ENCODE measurements at places on chromosomes 16 and 17.

DNA sequence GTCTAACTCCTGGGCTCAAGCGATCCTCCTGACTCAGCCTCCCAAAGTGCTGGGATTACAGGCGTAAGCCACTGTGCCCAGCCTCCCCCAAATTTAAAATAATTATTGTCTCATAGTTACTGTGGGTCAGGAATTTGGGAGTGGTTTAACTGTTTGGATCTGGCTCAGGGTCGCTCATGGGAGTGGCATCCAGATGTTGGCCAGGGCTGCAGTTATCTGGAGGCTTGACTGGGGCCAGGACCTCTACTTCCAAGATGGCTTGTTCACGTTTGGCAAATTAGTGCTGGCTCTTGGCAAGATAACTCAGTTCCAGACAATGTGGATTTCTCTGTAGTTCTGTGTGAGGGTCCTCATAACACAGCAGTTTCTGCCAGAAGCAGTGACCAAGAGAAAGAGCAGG, 8.0 kb downstream of the TEN1 start:
- no peak for DNase-seq

DNA sequence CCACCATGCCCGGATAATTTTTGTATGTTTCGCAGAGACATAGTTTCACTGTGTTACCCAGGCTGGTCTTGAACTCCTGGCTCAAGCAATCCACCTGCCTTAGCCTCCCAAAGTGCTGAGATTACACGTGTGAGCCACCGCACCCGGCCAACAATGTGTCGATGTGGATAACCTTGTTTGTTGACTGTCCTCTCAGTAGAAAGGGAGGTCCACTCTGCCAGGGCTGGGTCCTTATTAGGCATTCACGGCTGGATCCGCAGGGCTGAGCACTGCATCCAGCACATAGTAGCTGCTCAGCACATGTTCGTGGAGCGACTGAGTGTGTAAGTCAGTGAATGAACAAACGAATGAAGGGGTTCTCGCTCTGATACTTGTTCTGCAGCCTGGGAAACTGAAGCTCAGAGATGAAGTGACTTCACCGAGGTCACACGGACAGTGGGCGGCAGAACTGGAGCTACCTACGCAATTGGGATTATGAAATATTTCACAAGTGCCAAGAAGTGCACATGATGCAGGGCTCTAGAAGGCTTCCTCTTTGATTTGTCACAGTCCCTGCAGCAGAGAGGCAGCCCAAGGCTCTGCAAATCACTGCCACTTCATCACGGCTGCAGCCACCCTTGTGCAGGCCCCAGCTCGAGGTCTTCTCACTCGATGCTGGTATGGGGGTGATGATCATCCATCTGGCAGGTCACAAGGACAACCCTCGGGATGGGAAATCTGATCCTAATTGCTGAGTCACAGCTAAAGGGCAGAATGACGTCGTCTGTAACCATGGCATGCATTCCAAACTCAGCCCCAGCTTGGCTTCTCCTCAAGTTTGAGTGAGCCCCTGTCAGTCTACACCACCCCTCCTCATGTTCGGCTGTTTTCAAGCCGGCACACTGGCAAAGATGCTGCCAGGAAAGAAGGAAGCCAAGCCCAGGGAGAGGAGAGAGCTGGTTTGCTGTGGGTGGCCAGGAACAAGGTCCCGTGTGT, 28.0 kb upstream of the SNN start:
- peak; percentile 79 for DNase-seq

DNA sequence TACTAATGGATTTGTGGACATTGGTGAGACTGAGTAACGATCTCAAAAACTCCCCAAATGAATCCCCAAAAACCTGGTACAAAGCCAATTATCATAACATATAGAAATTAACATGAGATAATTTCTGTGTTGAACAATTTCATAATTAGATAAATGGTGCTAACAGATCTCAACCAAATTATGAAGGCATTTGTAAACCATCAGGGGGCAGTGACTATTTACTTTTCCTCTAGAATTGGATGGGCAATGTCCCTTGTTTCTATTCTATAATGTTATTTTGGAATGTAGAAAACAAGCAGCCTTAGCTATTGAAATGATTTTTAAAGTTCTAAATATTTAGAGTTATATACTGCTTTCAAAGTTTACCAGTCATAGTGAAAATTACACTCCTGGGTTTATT, 57.8 kb downstream of the MYH10 start:
- DNase-seq: no peak

DNA sequence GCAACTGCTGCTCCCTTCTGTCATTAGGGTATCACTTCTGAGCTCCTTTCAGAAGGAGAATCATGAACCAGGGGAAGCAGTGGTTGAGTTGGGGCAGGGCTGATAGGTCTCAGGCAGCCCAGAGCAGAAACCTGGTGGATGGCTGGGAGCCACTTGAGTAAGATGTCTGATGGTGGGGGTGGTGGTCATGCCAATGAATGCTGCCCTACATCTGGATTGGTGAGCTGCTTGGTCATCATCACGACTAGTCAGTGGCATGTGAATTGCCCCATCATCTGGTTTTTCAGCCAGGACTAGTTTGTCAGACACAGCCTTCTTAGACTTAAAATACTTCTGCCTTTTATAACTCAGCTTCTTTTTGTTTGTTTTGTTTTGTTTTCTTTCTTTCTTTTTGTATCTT, 2.6 kb downstream of the GID4 start:
- DNase-seq: no peak

DNA sequence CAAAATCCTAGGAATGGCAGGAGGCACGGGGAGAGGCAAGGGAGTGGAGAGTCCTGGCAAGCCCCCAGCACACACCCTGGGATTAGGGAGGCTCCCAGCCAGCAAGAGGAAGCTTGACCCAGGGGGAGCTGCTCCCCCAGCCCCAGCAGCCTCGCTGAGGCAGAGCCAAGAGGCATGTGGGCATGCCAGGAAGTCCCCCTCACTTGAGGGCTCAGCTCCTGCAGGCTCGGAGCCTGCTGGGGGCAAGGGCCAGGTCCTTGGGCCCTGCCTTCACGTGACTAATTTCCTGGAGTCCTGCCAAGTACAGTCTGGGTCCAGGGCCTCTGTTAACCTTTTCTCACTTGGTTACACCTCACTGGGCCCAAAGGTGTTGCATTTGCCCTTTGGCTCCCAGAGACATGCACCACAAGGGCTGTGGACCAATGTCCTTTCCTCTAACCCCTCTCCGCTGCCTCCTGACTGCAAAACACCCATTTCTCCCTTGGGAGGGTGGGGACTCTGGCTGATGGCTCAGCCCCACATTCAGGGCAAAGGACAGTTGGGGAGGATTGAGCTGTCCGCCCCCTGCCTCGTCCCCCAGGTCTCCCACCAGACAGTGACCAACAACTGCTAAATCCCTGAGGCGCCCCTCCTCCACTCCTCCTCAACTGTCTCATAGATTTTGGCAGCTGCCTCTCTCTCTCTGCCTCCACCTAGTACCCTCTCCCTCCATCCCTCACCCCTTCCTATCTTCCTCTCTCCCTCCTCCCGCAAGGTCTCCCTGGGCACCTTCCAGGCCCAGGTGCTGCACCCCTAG, 4.4 kb upstream of the SLC47A2 start:
- peak; percentile 15 for DNase-seq

DNA sequence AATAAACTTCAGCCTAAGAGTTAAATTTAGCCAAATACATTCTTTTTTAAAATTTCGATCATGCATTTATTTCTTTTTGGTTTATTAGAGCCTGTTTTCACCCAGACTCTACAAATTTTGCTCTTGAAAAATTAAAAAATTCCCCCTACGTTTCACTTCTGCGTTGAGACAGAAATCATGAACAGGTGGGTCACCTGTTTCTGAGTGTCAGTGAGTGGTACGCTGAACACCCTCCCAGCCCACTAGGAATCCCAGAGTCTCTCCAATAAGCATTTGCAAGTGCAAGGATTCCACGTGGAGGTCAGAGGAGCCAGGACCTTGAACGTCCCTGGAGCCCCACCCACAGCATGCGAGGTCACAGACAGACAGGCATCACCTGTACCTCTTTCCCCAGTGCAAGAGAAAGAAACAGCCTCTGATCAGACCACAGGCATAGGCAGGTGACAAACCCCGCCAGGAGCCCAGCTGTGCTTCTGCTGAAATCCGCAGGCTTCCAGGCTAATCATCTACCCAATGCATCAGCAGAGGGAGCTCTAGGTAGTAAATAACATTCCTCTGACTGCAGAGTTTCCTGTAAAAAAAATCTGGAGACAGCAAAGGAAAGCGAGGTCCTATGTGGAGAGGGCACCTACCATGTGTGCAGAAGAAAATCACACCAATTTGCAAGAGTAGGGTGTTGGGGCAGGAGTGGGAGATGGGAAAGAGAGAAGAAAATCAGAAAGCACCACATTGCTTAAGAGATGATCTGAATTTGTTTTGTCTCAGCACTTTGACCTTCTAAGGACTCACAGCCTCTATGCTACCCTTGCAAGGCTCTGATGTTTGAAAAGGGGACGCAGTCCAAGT, 5.9 kb upstream of the XYLT1 start:
- DNase-seq: peak; percentile 45

GRCh38 chr16:49524947-49525315, 151.3 kb downstream of the C16orf78 start:
- DNase-seq: no peak

GRCh38 chr16:2486645-2487516, 12.0 kb downstream of the TBC1D24 start:
- DNase-seq: peak; percentile 55

DNA sequence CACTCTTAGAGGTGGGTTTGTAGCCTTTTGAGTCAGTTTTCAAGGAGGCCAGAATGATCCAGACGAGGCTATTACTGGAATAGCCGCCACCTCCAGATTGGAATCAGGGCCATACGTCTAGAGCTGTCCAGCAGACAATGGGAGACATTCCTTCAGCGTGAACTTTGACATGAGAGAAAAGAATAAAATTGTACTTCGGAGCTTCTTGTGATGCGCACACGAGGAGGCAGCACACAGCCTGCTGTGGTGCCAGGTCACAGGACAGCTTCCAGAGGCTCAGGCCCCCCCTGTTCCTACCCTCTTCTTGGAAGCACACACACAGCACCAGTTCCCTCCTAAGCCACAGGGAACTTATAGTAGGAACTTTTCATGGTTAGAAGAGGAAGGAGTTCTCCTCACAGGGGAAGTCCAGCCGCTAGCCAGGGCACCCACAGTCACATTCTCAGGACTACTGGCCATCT, 81.0 kb downstream of the VPS53 start:
- DNase-seq: peak; percentile 44

- no peak for DNase-seq
Observed at GRCh38 chr17:27905447-27906225, 12.5 kb upstream of the LYRM9 start.

GRCh38 chr16:58435779-58436178, 43.5 kb downstream of the GINS3 start:
- DNase-seq: no peak

DNA sequence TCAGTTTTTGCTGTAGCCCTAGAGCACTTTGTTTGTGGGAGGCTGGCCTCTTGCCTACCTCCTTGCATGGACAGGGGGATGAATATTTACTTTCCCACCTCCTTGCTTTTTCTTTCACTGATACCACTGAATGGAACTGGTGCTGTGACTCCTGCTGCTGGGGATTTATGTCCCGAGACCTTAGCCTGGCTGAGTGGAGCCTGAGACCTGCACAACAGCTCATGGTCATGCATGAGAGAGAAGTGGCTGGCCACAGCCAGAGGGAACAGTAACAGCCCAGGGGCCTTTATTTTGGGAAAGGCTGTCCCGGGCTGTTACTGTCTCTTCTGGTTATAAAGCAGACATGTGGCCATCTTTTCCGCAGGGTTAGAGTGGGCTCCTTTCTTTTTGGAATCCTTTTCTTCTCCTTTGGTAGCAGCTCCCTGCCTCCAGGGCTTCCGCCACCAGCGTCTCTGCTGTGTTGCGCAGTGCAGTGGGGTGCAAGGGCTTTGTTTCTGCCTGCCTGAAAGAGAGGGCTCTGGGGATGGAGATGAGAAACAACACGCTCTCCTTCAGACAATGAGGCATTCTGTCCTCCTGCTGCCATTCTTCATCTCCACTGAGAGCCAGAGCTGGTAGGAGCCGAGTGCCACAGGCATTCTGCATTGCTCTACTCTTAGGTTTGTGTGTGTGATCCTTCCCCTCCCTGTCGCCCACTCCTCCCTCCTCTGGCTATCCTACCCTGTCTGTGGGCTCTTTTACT, 14.5 kb downstream of the SNX11 start:
- no peak for DNase-seq

- DNase-seq: no peak
Observed at GRCh38 chr17:6426356-6427101, 8.4 kb downstream of the AIPL1 start.

DNA sequence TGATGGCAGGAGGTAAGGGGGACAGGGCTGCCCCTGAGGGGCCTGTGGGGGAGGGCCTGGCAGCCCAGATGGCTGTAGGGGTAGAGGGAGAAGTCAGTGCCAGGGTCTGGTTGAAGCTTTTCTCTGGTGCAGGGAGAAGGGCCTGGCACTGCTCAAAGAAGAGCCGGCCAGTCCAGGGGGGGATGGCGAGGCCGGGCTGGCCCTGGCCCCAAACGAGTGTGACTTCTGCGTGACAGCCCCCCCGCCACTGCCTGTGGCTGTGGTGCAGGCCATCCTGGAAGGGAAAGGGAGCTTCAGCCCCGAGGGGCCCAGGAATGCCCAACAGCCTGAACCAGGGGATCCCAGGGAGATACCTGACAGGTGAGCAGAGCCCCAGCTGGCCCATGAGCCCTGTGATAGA, 2.8 kb upstream of the NOL3 start:
- no peak for DNase-seq

DNA sequence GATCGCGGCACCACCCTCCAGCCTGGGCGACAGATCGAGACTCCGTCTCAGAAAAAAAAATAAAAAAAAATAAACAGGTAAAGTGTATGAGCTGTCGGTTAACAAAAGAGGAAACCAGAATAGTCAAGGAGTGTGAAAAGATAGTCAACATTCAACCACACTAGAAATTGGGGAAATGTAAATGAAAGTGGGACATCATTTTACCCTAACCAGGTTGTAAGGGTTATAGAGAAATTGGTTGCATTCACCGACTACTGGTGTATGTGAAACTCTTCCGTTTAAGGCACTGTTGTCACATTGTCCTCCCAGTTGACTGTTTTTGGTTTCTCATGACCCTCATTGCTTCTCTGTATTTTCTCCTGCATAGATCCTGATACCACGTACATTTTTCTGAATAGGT, 62.8 kb downstream of the RABEP1 start:
- DNase-seq: no peak

GRCh38 chr17:75552425-75553294, 27.2 kb downstream of the LLGL2 start:
- DNase-seq: no peak
